ENCODE measurements at places on chromosomes 16 and 17.

DNA sequence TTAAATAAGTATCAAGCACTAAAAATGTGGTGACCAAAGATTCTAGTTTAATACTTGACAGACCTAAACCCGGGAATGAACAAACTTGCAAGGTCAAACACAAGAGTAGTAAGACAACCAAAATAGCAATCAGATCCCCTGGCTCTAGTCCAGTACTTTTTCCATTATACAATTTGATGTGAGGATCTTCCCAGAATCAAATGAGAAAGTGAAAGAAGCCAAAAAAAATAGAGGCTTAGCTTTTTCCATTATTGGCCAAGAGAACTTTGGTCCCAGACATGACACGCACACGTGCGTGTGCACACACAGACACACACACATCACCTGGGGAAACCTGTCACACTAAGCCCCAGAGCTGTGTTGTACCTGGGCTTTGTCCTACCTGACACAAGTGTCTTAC is 300.6 kb upstream of the CDH5 start:
- no peak for DNase-seq

DNA sequence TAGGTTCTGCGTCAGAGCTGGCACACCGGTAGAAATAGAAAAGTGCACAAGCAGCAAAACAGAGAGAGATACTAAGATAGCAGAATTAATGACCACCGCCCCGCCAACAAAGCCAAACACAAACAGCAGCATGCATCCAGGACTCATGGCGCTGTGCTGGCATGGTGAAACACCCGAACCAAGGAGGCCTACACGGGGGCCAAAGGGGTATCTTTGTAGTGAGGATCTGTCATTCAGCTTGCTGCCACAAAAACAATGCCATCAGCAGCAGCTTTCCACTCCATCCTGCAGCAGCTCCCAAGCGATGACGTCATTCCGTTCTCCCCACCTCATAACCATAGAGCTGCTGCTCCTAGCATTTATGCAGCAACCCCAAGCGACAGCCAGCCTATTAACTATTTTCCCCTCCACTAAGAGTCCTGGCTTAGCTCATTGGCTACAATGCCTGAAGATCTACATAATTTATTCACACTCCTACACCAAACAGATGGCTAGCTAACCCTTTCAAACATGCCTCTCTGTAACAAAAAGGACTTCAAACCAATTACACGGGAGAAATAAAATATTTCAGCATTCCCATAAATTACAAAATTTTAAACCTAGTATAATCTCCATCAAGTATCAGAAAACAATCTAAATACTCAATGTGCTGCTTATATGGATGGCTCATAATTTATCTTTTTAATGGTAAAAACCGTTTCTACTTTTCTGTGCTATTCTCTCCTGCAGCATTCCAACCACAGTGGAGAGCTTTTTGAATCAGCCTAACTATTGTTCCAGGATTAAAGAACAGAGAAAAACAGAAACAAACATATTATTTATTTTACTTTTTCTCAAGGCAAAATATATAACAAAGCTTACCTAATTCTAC is 73.9 kb downstream of the SPAG9 start:
- DNase-seq: peak; percentile 97

DNA sequence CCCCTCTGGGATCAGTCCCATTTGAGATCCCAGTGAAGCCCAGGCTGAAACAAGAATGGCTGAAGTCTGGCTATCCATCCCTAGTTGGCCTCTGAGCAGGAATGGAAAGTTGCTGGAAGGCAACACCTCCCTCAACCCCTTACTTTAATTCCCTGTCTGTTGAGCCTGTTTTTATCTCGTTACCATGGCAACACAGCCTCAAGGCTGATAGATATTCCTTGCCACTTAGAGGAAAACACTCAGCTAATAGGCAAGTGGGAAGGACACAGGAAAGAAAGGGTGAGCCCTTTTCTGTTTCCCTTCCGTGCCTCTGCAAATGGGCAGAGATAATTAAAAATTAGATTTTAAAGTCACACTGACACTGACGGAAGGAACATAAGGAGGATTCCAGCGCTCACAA is 75.5 kb upstream of the CLEC3A start:
- DNase-seq: peak; percentile 17

GRCh38 chr16:5634666-5635180 is 537.1 kb upstream of the EEF2KMT start:
- no peak for DNase-seq

- no peak for DNase-seq
Measured at GRCh38 chr16:9232102-9232770, 140.8 kb downstream of the HAPSTR1 start.

- no peak for DNase-seq
Measured at GRCh38 chr16:58699151-58699550, 14.6 kb upstream of the SLC38A7 start.

GRCh38 chr16:68309799-68310198 is 947 bp downstream of the SLC7A6OS start:
- DNase-seq: no peak

- DNase-seq: no peak
Measured at GRCh38 chr16:77213542-77214106, 14.4 kb downstream of the SYCE1L start.

DNA sequence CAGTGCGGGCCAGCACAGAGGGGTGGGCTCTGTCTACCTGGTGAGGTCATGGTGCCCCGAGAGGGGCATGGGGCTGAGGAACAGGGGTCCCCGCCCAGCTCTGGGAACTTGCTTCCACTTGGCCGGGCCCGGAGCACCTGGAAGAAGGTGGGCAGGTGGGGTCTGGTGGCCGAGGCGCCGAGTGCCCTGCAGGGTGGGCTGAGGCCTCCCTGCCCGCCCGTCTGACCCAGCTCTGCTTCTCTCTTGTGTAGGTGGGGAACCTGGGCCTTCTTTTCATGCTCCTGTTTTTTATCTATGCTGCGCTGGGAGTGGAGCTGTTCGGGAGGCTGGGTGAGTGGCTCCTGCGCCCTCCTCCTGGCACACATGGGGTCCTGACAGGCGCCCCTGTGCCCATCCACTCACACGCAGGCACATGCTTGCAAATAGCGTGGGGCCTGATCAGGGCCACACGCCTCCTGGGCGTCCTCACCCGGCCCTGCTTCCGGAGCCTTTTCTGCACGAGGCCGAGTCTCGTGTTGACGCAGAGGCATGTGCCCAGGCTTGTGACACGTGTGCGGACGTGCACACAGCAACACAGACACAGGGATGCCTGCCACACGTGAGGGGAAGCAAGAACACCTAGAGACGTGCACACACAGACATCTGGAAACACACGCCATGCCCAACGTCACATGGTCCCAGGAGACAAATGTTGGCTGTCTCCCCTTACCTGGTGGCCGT is 8.2 kb downstream of the TPSG1 start:
- no peak for DNase-seq

DNA sequence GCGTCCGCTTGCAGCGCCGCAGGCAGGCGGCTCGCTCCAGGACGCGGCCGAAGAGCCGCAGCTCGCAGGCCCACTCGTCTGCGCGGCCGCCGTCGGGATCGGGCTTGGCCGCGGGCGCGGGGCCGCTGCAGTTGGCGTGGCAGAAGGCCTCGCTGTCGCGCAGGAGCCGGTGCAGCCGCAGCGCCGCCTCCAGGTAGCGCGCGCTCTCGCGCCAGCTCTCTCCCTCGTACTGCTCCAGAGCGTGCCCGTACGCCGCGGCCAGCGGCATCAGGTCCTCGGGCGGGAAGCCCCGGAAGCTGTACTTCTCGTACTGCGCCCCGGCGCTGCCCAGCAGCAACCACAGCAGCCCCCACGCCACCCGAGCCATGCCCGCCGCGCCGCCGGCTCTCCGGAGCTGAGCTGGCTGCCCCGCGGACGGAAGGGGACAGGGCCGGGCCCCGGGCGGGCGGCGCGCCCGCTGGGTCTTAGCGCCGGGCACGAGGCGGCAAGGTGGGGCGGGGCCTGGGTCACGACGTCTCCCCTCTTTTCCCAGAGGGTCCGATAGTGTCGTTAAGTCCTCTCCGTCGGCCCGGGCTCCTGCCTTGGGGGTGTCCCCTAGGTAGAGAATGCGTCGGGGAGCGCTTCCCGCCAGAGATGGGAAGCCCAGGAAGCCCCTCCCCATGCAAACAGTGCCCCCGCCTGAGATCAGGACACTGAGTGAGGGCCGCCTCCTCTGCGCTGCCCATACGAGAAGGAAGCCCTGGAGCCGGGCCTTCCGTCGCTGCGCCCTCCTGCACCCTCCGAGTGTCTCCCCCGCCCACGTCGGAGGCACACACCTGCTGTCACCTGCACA is at the start of gene P3H4:
TSS of gene P3H4 (minus strand) at position 401 of the 832 bp plus-strand sequence. CDS start at position 367, 34 bp downstream.
- peak; percentile 77 for DNase-seq

- no peak for DNase-seq
Measured at GRCh38 chr17:50062293-50063243, 6.7 kb downstream of the ITGA3 start.

DNA sequence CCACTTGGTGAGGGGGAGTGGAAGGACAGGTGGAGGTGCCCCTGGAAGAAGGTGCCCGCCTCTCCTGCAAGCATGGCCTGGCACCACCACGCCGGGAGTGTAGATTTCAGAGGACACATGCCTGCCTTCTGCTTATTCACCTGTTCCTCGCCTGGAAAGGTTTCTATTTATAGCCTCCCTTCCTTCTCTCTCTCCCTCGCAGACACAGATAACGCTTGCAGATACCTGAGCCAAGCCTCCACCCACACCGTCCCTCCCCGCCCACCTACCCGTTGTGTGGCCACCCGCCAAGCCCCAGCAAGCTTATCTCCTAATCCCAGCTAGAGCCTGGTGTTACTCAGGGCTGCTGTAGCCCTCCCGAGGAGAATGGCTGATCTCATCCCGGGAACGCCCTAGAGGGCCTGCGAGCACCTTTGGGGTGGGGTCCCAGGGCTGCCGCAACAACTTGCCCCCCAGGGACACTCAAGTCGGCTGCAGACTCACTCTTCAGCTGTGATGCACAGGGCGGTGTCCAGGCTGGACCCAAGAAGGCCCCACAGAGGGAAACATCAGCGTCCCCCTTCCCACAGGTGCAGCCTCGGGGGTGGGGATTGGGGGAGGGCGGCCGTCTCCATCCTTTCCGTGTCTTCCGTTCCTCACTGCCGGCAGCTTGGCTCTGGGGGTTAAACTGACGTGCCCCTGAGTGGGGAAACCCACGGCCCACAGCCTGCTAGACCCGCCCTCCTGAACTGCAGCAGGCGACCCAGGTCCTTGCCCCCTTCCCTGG is 1.9 kb upstream of the SNAI3 start:
- DNase-seq: no peak
